ENCODE measurements at places on chromosomes 1 and 21. TPM values are rescaled to one million over a fixed set of nuclear protein-coding genes. Genes with fewer than 3 reads are reported as not detected.

- DNase-seq = no peak
These were observed 2.9 kb downstream of the IPO13 start for GRCh38 chr1:43949678-43950077.

- DNase-seq = no peak
These were observed 5.7 kb downstream of the NTRK1 start for GRCh38 chr1:156866249-156866909.

- no peak for DNase-seq
These were observed 114.8 kb upstream of the NCAM2 start for GRCh38 chr21:20883408-20883800.

GJA4 gene
- 60.8 TPM for total RNA-seq

GPBP1L1 gene
- total RNA-seq = 93.5 TPM

HHIPL2 gene
- not detected for total RNA-seq

All from lung microvascular endothelial cell (primary cell).